Activated effector memory CD4-positive, alpha-beta T cell treated with anti-CD3 and anti-CD28 coated beads, Interleukin-2, amount 50 U/mL, for 16 hours (primary cell): ENCODE measurements at places on chromosomes 2 and 18.

DNA sequence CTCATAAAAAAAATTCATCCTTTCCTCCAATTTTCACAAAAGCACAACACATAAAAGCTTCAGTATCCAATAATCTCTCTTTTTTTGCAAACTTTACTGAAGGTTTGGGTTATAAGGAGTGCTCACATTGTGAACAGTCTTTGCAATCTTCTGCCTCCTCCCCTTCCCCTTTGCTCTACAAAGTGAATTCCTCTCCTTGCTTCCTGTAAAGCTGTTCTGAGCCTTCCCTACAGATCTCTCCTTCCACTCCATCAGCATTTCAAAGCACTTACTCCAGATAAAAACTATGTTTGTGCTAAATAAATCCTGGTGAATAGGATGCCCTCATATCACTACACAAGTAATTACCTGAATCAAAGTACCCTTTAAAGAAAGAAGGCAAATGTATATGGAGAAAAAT lies 4.6 kb upstream of the PDK1 start:
- no peak for DNase-seq

- no peak for DNase-seq
Observed at GRCh38 chr2:216031960-216032689, 18.8 kb upstream of the MREG start.

DNA sequence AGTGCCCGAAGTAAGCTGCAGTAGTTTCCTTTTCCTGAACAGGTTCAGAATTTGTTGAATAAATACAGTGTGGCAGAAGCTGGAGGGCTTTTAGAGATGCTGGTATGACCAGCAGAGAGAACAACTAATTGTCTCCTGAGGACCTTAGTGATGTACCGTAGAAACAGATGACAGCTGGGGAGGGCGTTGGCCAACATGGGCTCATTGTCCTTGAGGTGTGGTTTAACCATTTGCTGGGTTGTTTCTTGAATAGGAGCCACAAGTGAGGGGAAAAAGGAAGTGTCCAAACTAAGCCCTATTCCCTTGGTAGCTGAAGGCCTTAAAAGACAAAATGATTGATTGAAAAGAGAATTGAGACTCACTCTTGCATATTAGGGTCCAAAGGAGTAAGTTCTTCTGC lies 11.7 kb upstream of the FAM228A start:
- DNase-seq: no peak

DNA sequence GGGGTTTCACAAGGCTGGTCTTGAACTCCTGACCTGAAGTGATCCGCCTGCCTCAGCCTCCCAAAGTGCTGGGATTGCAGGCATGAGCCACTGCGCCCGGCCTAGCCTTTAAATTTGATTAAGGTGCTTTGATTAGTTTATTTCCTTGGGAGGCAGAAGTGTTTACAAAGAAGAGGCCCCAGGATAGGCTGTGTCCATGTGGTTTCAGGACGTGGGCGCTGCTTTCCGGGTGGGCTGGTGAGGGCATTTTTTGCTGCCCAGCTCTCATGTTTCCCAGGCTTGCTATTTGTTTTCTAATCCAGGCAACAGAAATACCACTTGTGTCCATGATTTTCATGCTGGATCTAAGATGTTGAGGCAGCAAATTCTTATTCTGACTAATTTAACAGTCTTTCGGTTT lies 124.2 kb downstream of the SH3RF3 start:
- peak; percentile 37 for DNase-seq

GRCh38 chr18:39521164-39521563 lies 1955.6 kb upstream of the CELF4 start:
- no peak for DNase-seq
